ENCODE measurements at places on chromosomes 6 and 20.

GRCh38 chr20:13068336-13068735 lies 59.6 kb downstream of the SPTLC3 start:
- DNase-seq, result no peak

DNA sequence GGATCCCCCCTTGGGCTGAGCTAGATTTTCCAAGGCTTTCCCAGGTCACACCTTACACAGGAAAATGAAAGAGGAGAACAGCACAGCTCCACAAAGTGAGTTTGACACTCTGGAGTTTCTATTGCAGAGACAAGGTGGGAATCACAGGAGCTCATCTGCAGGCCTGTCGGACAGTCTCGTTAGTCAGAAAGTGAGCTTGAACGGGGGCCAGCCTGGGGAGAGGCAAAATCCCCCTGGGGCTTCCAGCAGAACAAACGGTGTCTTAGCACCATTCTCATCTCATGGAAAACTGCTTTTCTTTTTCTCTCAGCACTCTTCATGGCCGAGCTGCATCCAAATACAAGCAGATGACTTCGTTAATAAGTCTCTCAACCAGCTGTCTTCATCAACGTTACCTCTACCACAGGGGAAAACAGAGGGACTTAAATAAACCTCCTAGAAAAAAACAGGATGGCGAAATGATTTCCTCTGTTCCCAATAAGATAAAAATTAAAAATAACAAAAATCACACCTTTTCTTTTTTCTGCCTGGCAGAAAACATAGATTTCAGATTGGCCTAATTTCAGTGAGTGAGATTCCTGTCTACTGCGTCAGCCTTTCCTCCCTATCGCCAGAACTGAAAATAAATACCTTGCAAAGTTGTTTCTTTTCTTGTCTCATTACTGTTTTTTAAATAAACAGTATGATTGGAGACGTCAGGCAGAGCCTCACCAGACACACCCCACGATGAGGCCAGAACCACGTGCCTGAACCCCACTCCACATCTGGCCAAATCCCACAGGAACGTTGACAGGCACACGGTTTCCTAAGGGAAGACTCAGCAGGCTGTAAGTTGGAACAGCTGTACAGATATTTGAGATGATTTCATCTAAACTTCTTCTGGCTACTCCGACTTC lies 219.0 kb downstream of the TTLL2 start:
- DNase-seq, result no peak

DNA sequence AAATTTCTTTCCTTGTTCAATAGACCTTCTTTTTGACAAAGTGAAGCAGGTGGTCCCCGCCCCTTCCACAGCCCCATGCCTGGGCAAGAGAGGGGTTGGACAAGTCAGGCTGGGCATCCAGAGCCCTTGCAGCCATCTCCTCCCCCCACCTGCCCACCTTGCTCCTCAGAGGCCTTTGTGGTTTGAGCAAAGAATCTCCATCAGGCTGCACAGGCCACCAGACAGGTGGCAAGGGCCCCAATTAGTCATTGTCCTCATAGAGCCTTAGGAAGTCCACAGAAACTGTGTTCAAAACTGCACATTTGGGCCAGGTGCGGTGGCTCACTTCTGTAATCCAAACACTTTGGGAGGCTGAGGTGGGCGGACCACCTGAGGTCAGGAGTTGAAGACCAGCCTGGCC lies 1.5 kb upstream of the MAPK13 start:
- DNase-seq, result no peak

DNA sequence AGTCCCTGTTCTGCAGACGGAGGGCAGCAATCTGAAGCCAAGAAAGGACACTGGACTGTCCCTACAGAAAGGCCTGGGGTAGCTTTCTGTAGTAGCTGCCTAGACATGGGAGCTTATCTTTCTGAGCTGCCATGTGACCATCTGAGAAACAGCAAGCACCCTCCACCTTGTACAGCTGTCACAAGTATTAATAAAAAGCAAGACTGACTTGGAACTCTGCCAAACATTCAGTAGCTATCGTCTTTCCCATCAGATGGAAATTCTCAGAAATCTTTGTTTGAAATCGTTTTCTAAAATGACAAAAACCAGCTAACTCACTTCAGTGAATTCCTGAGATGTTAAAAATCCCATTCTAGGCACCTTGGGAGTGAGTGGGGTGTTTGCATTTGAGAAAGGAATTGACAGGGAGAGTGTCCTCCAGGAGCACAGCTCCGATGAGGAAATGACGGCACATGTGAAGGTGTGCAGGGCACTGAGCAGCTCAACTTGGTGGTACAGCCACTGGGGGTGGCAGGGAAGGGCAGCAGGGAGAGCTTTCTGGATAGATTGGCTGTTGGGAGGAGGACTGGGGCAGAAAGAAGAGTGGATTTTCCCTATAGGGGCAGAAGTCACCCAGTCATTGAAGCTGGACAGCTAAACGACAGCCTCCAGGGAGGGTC lies 24.5 kb downstream of the ACSS1 start:
- no peak for DNase-seq

GRCh38 chr6:151075005-151075404 lies 164.8 kb upstream of the AKAP12 start:
- DNase-seq, result no peak

GRCh38 chr6:150072201-150072600 lies 3.3 kb upstream of the ULBP3 start:
- no peak for DNase-seq

DNA sequence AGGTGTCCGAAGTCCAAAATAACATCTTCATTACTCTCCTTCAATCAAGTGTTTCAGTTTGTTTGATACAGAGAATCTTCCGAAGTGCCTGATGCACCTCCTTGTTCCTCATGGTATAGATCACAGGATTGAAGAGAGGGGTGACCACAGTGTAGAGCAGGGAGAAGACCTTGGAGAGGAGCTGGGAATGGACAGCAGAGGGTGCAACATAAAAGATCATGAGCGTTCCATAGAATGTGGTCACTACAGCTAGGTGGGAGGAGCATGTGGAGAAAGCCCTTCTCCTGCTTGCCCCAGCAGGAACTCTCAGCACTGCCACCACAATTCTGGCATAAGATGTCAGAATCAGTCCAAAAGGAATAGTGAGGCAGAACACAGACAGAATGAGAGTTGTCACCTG lies 11.9 kb downstream of the OR12D1 start:
- DNase-seq, result no peak

DNA sequence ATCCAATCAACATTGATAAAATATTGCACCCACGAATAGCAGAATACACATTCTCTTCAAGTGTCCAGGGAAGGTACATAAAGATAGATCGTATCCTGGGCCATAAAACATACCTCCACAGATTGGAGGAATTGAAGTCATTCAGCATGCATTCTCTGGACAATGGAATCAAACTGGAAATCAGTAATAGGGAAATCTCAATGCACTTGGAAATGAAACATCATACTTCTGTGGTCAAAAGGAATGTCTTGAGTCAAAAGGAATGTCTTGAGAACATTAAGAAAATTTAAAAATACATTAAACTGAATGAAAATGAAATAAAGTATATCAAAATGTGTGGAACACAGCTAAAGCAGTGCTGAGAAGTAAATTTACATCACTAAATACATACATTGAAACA lies 138.8 kb downstream of the TFAP2A start:
- DNase-seq, result no peak

DNA sequence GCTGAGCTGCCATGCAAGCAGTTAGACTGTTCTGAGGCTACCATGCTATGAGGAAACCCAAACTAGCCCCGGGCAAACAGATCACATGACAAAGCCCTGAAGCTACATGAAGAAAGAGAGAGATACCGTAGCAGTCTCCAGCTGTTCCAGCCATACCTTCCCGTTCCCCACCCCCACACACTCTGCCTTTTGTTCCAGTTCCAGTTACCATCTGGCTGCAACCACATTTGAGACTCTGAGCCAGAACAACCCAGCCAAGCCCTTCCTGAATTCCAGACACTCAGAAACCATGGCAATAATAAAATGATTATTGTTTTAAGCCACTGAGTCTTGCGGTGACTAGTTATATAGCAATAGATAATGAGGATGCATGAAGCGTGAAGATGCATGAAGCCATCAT lies 28.3 kb downstream of the RIN2 start:
- no peak for DNase-seq

DNA sequence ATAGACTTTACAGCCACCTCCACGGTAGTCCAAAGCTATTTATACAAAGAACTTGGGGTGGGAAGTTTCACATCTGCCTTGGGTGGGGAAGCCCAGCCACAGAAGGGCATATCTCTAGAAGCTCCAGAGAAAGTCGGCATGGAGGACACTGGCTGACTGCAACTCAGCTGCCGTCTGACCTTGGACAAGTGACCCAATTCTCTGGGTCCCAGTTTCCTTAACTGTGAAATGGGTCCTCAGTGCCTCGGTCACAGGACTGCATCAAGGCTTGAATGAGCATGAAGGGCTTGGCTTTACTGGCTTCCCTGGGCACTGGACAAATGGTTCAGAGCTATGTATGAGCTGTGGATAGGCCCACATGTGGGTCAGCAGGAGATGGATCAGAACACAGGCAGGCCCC lies 58.6 kb downstream of the NOL4L start:
- DNase-seq, result no peak

All from stimulated activated CD8-positive, alpha-beta memory T cell treated with anti-CD3 and anti-CD28 coated beads, Interleukin-4, amount 100 ng/mL, for 1 hour (primary cell).